ENCODE measurements at places on chromosomes 5 and 9. TPM values are rescaled to one million over a fixed set of nuclear protein-coding genes. Genes with fewer than 3 reads are reported as not detected.

Gene C5orf58
- total RNA-seq: not detected

Gene MEIKIN
- not detected for total RNA-seq

Gene ZBED3
- total RNA-seq: 6.5 TPM

Gene PCDHB4
- total RNA-seq: 3.0 TPM

Gene NKD2
- 3.0 TPM for total RNA-seq

Gene FST
- total RNA-seq: 16.4 TPM

Gene COQ4
- 34.0 TPM for total RNA-seq

Gene IFNB1
- not detected for total RNA-seq

Gene IGFBPL1
- total RNA-seq: 0.99 TPM

Gene LCNL1
- 0.42 TPM for total RNA-seq

Gene LVRN
- 4.7 TPM for total RNA-seq

Gene GABRA6
- total RNA-seq: not detected

Gene TXNDC8
- total RNA-seq: not detected

Gene MTAP
- 18.1 TPM for total RNA-seq

Gene FAM153A
- 0.83 TPM for total RNA-seq

DNA sequence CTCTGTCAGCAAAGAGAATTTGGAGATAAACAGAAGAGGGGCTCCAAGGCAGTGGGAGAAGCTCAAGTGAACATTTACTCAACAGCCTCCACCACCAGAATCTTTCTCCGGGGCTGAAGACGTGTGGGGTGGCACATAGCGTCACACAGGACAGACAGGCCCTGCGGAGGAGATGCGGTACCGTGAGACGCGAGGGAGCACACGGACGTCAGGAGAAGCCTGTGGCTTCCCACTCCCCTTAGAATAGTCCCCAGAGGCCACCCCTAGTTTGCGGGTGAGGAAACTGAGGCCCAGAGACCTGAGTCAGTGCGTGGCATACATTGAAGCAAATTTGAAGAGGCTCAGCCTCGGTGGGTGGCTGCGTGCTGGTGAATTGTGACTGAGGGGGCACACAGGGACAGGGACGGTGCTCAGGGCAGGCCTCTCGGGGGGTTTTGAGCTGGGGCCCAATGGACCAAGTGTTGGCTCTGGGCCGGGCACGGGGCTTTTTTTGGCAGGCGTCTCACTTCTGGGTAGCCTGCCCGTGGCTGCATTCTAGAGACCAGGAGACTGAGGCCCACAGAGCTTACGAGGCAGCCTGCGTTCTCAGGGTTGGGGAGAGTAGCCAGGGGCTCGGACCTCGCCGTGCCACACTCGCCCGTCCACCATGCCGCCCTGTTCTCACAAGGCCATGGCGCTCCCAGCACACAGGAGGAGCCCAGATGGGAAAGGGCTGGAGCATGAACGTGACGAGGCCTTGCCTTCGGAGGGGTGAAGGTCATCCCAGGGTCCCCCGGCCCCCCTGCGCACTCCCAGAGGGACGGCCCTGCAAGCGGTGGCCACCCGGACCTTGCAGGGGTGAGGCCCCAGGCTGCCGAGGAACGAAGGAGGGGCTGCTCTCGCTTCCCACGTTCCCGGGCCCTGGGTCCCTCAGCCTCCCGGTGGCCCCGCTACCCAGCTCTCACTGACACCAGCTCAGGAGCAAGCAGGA lies 220.6 kb downstream of the C9orf50 start:
- peaks cover 14% of the 10 kb centered on the region for H3K4me1 ChIP-seq
- no peak overlapping the region for H3K4me3 ChIP-seq

- no peaks in the 10 kb centered on the region for H3K4me1 ChIP-seq
- H3K4me3 ChIP-seq: no peak overlapping the region
- no peak overlapping the region for H3K27ac ChIP-seq
- no peaks in the 10 kb centered on the region for H3K36me3 ChIP-seq
- H3K27me3 ChIP-seq: no peaks in the 10 kb centered on the region
Observed at GRCh38 chr5:13843175-13843846, 101.2 kb downstream of the DNAH5 start.

DNA sequence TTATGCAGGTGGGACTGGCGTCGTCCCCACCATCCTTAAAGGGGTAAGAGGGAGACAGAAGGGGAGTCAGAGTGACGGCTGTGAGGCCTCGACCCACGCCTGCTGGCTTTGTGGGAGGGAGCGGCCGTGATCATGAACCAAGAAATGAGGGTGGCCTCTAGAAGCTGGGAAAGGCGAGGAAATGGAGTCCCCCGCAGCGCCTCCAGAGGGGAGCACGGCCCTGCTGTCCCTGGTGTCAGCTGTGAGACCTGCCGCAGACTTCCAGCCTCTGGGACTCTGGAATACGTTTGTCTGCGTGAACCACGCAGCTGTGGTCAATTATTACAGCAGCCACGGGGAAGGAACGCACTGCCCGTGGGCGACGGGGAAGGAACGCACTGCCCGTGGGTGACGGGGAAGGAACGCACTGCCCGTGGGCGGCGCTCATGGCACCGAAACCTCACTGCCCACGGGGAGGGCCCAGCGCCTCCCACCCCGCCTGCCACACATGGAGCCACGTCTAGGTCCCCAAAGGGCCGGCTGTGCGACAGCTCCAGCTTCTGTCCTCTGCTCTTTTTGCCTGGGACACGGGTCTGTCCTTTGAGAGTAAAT lies 108.8 kb upstream of the RAPGEF1 start:
- no peaks in the 10 kb centered on the region for H3K4me1 ChIP-seq
- no peak for DNase-seq
- no peak overlapping the region for H3K4me3 ChIP-seq
- H3K27ac ChIP-seq: no peak overlapping the region

GRCh38 chr5:130002183-130002582 lies 97.9 kb downstream of the CHSY3 start:
- H3K4me1 ChIP-seq: no peaks in the 10 kb centered on the region
- DNase-seq: no peak
- H3K4me3 ChIP-seq: no peak overlapping the region
- no peaks in the 10 kb centered on the region for H3K27me3 ChIP-seq
- no peak overlapping the region for H3K27ac ChIP-seq
- no peaks in the 10 kb centered on the region for H3K36me3 ChIP-seq

- peak; percentile 66 for DNase-seq
- no peak overlapping the region for H3K4me3 ChIP-seq
- no peaks in the 10 kb centered on the region for H3K27me3 ChIP-seq
- peaks cover 12% of the 10 kb centered on the region for H3K4me1 ChIP-seq
- H3K27ac ChIP-seq: no peak overlapping the region
Observed at GRCh38 chr9:38229504-38230155, 160.6 kb upstream of the SHB start.

- no peaks in the 10 kb centered on the region for H3K4me1 ChIP-seq
- no peaks in the 10 kb centered on the region for H3K36me3 ChIP-seq
- no peak for DNase-seq
- no peaks in the 10 kb centered on the region for H3K27me3 ChIP-seq
- H3K27ac ChIP-seq: no peak overlapping the region
Observed at GRCh38 chr9:13750061-13750460, 470.6 kb upstream of the MPDZ start.

- H3K27me3 ChIP-seq: no peaks in the 10 kb centered on the region
- H3K27ac ChIP-seq: no peak overlapping the region
- peaks cover 20% of the 10 kb centered on the region for H3K4me1 ChIP-seq
- no peaks in the 10 kb centered on the region for H3K36me3 ChIP-seq
Observed at GRCh38 chr5:95043648-95044047, 241.2 kb downstream of the MCTP1 start.

DNA sequence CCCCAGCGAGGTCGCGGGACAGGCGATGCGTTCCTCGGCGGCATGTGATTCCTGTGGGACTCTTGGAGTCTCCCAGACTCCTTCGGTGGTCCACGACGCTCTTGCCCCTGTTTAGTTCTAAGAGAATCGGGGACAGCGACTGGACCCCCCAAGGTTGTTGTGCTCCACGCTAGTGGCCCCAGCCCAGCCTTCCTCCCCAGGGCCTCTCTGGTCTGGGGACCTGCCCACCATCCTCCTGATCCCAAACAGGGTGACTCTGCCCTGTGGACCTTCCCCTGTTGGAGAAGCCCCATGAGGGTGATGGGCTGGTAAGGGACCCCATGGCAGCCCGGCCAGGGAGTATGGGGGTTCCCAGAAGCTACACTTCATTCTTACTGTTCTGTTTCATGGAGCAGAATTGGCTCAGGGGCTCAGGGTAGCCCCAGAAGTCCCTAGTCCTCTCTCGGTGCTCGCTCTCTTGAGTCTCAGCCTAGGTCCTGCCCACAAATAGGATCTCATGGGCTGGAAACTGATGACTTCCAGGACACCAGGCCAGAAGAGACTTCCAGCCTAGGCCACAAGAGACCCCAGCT lies 880 bp downstream of the CARD19 start:
- no peaks in the 10 kb centered on the region for H3K36me3 ChIP-seq
- DNase-seq: no peak
- H3K4me3 ChIP-seq: peak overlapping the region; percentile 77
- peak overlapping the region; percentile 97 for H3K27ac ChIP-seq
- peaks cover 59% of the 10 kb centered on the region for H3K4me1 ChIP-seq

- H3K27me3 ChIP-seq: no peaks in the 10 kb centered on the region
- peak overlapping the region; percentile 48 for H3K4me3 ChIP-seq
- H3K4me1 ChIP-seq: peaks cover 18% of the 10 kb centered on the region
- H3K27ac ChIP-seq: peak overlapping the region; percentile 5
- peak; percentile 82 for DNase-seq
Observed at GRCh38 chr9:87336914-87337333, 160.7 kb upstream of the DAPK1 start.

GRCh38 chr5:3218916-3219650 lies 376.5 kb upstream of the IRX1 start:
- no peaks in the 10 kb centered on the region for H3K4me1 ChIP-seq
- no peaks in the 10 kb centered on the region for H3K36me3 ChIP-seq
- no peaks in the 10 kb centered on the region for H3K27me3 ChIP-seq
- no peak for DNase-seq

GRCh38 chr9:90874194-90874593 lies 72.6 kb downstream of the SYK start:
- no peaks in the 10 kb centered on the region for H3K27me3 ChIP-seq
- no peaks in the 10 kb centered on the region for H3K36me3 ChIP-seq
- H3K4me3 ChIP-seq: no peak overlapping the region
- no peaks in the 10 kb centered on the region for H3K4me1 ChIP-seq

GRCh38 chr9:36194326-36195000 lies 3.7 kb downstream of the CLTA start:
- H3K27me3 ChIP-seq: no peaks in the 10 kb centered on the region
- H3K4me3 ChIP-seq: no peak overlapping the region
- H3K4me1 ChIP-seq: peaks cover 36% of the 10 kb centered on the region
- H3K36me3 ChIP-seq: peaks cover 35% of the 10 kb centered on the region

DNA sequence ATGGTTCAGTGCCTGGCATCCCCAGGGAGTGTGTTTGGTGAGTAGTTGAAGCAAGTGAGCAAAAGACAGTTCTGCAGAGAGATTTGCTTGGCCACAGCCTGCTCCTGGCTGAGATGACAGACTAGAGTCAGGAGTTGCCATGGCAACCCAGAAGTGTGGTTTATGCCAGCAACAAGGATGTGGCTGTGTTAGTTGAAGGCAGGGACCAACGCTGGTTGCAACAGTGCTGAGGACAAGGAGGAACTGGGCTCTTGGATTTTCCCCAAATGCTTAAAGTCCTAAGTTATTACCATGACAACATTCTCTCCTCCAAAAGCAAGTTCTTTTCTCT lies 2.7 kb downstream of the NXNL2 start:
- H3K27me3 ChIP-seq: no peaks in the 10 kb centered on the region
- DNase-seq: no peak
- peak overlapping the region; percentile 75 for H3K27ac ChIP-seq
- H3K36me3 ChIP-seq: no peaks in the 10 kb centered on the region
- no peak overlapping the region for H3K4me3 ChIP-seq

DNA sequence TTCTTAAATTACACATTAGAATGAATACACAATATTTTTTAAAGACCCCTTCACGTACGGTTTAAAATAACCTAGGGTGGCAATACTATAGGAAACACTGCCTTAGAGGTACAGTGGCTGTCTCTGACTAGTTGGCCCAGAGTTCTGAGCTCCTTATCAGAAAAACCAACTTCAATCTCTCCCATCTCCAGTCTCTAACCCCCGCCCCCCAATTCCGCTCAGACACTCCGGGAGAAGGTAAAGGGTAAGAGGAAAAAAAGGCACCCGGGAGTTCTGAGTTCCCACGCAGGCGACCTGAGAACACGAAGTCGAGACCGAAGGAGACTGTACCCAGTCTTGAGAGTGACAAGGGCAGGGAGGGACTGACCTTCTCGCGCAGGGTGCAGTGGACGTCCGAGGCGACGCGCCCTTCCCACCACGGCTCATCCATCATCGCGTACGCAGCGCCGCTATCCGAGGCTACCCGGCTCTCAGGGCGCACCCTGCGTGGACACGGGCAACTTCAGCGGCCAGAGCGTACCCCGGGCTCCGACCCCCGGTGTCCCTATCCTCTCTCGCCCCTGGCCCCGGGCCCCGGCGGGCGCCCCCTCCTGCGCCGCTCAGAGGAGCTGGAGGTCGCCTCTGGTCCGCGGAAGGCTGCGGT lies 752 bp downstream of the CCNJL start:
- H3K36me3 ChIP-seq: no peaks in the 10 kb centered on the region
- H3K27me3 ChIP-seq: peaks cover 7% of the 10 kb centered on the region
- peak overlapping the region; percentile 67 for H3K27ac ChIP-seq
- H3K4me3 ChIP-seq: peak overlapping the region; percentile 61
- peaks cover 17% of the 10 kb centered on the region for H3K4me1 ChIP-seq

DNA sequence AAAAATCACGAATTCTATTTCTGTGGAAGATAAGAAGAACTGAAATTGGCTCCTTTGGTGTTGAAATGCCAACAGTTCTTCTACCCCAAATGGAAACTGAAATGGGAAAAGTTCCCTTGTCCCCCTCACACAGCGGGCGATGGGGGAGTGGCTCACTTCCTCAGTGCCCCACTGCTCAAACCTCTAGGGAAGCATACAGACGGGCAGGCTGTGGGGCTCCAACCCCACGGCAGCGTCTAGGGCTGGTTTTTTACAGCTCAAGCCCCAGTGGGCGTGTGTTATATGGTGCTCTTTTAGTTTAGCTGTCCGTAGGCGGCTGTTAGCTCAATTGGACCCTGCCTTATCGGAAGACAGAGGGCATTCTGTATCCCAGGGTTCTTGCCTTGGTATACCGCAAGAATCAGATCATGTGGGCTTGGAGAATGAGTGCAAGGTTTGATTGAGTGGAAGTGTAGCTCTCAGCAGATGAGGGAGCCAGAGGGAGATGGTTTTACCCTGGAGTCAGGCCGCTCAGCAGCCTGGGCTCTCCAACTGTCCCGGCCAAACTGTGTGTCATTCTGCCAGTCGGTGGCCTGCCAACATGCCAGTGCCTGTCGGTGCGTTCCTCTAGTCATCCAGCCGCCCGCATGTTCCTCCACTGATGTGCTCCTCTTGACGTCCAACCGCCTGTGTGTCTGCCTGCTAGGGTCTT lies 166.3 kb upstream of the ZNF608 start:
- no peak overlapping the region for H3K4me3 ChIP-seq
- DNase-seq: no peak
- peaks cover 17% of the 10 kb centered on the region for H3K4me1 ChIP-seq
- H3K36me3 ChIP-seq: no peaks in the 10 kb centered on the region
- no peak overlapping the region for H3K27ac ChIP-seq

DNA sequence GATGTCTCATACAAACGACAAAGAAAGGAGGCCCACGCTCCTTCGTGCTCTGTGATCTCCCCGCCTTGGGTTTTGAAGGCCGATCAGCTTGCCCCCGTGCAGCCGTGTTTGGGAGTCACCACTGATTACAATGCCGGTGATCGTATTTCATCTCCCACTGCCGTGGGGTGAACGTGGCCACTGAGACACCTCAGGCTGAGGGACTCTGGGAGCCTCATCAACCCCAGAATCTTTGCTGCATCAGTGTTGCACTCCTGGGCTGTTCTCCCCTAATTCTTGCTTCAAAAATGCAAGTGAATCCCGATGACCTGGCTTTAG lies 194.2 kb downstream of the HSPA4 start:
- H3K27ac ChIP-seq: no peak overlapping the region
- DNase-seq: no peak
- H3K36me3 ChIP-seq: no peaks in the 10 kb centered on the region
- no peaks in the 10 kb centered on the region for H3K27me3 ChIP-seq

- H3K27ac ChIP-seq: no peak overlapping the region
- no peaks in the 10 kb centered on the region for H3K4me1 ChIP-seq
- H3K4me3 ChIP-seq: no peak overlapping the region
- no peak for DNase-seq
Observed at GRCh38 chr5:6365977-6366590, 12.3 kb downstream of the MED10 start.

Measured in esophagus muscularis mucosa (tissue), 4 donors.